ENCODE measurements at places on chromosomes 13 and 19. TPM values are rescaled to one million over a fixed set of nuclear protein-coding genes. Genes with fewer than 3 reads are reported as not detected.

The ZNF414 gene
- 18.1 TPM for total RNA-seq

The SLC6A16 gene
- 1.2 TPM for total RNA-seq

The DIAPH3 gene
- total RNA-seq, result 9.4 TPM

The PLA2G4C gene
- total RNA-seq, result 11.4 TPM

The PTPRH gene
- total RNA-seq, result 4.3 TPM

The SMIM24 gene
- 0.70 TPM for total RNA-seq

The CACNG8 gene
- total RNA-seq, result 1.1 TPM

The ZNF492 gene
- not detected for total RNA-seq

The R3HDM4 gene
- total RNA-seq, result 43.3 TPM

The HSH2D gene
- total RNA-seq, result not detected

The PNMA8A gene
- total RNA-seq, result 8.8 TPM

The LILRA6 gene
- total RNA-seq, result not detected

The TMEM238 gene
- 9.0 TPM for total RNA-seq

The ZNF560 gene
- total RNA-seq, result not detected

The ZNF541 gene
- total RNA-seq, result not detected

The LIN37 gene
- 22.7 TPM for total RNA-seq

The APOC4 gene
- not detected for total RNA-seq

The ZNF439 gene
- not detected for total RNA-seq

The FBXO17 gene
- 81.3 TPM for total RNA-seq

The ANO8 gene
- total RNA-seq, result 4.3 TPM

The POP4 gene
- total RNA-seq, result 193 TPM

The LYPD3 gene
- 0.78 TPM for total RNA-seq

The RASAL3 gene
- total RNA-seq, result not detected

The MADCAM1 gene
- 0.17 TPM for total RNA-seq

The TLE2 gene
- total RNA-seq, result 3.0 TPM

The GPR183 gene
- total RNA-seq, result not detected

The LRP3 gene
- total RNA-seq, result 50.5 TPM

The KLK4 gene
- not detected for total RNA-seq

The DCT gene
- not detected for total RNA-seq

The PRR22 gene
- 1.7 TPM for total RNA-seq

The CAPN12 gene
- total RNA-seq, result 6.5 TPM

The ZNF556 gene
- total RNA-seq, result 0.02 TPM

The TTYH1 gene
- total RNA-seq, result not detected

The TNNT1 gene
- 151 TPM for total RNA-seq

The KLK14 gene
- 0.28 TPM for total RNA-seq

The CYP4F3 gene
- total RNA-seq, result 3.1 TPM

The MATK gene
- 1.4 TPM for total RNA-seq

The FAM98C gene
- total RNA-seq, result 16.8 TPM

The ZSCAN22 gene
- 2.6 TPM for total RNA-seq

The PTPRS gene
- total RNA-seq, result 28.6 TPM

All from A549 treated with RU486 at 1 μM for 4 hours (cell line).